Activated T-helper 1 cell treated with anti-CD3 and anti-CD28 coated beads, Interleukin-2, amount 50 U/mL, for 16 hours (primary cell): ENCODE measurements at places on chromosomes 6 and 20.
A peak's percentile ranks its signal among the peaks of the same experiment; 100 is the strongest.

GRCh38 chr20:6632187-6632586 is 135.3 kb upstream of the BMP2 start:
- no peak for DNase-seq

DNA sequence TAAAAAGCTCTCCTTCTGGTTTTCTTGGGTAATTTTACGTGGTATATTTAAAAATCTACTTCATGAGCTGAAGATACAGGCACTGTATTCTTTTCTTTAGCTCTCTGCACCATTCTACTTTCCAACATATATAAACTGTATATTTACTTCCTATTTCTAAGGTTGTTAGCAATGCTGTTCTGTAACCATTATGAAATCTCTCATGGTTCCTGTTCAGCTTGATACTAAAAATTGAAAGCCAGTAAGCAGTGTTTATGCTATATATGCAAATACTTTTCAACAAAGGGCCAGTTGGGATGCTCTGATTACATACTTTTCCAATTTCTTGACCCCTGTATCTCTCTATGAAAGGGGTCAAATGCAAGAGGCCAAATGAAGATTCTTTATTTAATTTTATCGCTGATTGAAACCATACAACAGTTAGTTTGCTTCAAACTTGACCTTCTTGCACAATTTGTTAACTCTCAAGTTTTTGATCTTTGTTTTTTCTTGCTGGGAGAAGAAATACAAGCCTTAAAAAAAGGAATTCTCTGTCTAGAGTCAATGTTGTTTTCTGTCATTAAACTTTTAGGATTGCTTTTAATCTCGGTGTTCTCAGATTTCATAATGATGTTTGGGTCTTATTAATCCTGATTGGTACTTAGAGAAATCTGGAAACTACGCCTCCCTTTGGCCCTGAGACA is 223.2 kb downstream of the PRL start:
- no peak for DNase-seq

GRCh38 chr6:12436683-12437082 is 146.5 kb downstream of the EDN1 start:
- DNase-seq: no peak

DNA sequence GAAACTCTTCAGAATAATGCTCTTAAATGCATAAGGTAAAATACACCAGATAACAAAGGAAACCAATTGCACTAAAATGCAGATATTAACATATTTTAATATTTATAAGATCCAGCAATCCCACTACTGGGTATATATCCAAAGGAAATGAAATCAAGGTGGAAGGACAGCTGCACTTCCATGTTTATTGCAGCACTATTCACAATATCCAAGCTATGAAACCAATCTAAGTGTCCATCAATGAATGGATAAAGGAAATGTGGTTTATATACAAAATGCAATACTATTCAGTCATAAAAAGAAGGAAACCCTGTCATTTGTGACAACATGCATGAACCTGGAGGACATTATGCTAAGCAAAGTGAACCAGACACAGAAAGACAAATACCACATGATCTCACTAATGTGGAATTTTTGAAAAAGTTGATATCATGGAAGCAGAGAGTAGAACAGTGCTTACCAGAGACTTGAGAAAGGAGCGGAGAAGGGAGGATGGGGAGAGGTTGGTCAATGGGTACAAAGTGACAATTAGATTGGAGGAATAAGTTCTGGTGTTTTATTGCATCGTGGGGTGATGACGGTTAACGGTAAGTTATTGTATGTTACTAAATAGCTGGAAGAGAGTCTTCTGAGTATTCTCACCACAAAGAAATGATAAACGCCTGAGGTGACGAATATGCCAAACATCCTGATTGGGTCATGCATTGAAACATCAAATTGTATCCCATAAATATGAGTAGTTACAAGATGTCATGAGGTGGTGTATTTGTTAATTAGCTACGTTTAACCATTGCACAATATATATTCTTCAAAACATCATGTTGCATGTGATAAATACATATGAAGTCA is 37.9 kb upstream of the RNF24 start:
- DNase-seq: no peak

DNA sequence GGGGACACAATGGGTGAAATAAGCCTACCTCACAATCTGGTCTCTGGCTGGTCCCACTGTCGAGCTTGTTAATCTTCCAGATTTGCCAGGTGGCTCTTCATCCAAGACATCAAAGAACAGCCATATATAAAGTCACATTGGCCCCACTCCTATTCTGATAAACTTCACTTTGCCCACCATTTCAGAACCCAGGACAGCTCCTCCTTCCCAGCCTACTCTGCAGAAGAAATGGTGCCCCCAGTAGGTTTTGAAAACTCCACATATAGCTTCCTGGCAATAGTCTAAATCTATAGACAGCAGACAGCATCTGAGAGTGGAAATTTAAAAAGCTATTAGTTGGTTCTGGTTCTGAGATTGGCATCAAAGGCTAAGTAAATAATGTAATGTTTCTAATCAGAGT is 143.1 kb upstream of the PCSK2 start:
- DNase-seq: no peak

DNA sequence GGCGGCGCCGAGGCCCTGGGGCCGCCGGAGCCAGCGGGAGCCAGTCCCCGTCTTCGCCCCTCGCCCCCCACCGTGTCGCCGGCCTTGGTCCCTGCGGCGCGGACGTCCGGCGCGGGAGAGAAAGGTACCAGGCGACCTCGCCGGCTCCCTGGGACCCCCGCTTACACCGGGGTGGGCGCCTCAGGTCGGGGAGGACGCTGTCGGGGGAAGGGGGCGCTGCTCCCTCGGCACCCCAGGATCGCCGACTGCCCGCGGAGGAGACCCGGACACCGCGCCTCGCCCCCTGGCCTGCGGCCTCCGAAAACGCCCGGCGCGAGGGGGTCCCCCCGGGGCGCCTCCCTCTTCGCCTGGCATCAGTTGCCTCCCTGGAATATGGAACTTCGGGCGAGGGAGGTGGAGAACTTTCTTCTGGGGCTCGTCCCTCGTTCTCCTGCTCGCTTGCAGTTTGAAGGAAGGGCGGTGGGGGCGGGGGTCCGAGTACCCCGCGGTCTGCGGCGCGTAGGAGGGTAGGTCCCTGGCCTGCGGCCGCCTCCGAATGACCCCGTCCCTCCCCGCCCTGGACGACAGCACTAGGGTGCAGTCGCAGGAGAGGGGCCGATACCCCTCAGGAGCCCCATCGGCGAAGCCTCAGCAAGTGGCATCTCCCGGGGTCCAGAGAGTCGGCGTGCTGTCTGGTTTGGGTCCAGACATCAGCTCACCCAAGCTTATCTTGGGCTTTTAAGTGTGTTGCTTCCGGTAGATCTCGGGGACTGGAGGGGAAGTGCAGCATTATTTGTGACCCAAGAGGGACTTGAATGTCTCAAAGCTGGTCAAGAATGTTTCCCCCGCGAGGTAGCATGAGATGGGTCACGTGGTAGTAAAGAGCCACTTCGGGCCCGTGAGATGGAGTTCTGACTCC is 549 bp downstream of the ANKRD6 start:
- peak; percentile 1 for DNase-seq

DNA sequence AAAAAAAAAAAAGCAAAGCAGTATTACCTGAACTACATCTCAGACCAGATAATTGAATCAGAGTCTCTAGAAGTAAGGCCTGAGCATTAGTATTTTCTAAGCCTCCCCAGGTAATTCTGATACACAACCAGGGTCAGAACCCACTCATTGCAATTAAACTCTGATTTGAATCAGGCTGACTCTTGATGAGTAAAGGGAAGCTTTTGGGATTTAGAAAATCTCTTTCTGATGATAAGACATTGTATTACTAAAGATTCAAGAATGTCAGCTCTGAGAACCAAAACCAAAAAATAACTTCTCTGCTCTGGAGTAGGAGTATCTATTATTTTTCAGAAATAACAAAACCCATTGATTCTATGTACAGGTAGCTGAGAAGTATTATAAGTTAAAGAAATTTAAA is 100.1 kb upstream of the COL21A1 start:
- no peak for DNase-seq

GRCh38 chr6:37487591-37488380 is 11.9 kb downstream of the CCDC167 start:
- no peak for DNase-seq

- no peak for DNase-seq
These were observed 228.6 kb downstream of the TBC1D7 start for GRCh38 chr6:13099771-13100170.

- DNase-seq: no peak
These were observed 138.8 kb downstream of the TFAP2A start for GRCh38 chr6:10276106-10276505.

GRCh38 chr6:127328043-127328609 is 15.3 kb downstream of the ECHDC1 start:
- DNase-seq: no peak

- DNase-seq: no peak
These were observed 2.7 kb downstream of the EPB41L2 start for GRCh38 chr6:131060311-131060710.

GRCh38 chr6:159390381-159390780 is 221.2 kb downstream of the FNDC1 start:
- no peak for DNase-seq

DNA sequence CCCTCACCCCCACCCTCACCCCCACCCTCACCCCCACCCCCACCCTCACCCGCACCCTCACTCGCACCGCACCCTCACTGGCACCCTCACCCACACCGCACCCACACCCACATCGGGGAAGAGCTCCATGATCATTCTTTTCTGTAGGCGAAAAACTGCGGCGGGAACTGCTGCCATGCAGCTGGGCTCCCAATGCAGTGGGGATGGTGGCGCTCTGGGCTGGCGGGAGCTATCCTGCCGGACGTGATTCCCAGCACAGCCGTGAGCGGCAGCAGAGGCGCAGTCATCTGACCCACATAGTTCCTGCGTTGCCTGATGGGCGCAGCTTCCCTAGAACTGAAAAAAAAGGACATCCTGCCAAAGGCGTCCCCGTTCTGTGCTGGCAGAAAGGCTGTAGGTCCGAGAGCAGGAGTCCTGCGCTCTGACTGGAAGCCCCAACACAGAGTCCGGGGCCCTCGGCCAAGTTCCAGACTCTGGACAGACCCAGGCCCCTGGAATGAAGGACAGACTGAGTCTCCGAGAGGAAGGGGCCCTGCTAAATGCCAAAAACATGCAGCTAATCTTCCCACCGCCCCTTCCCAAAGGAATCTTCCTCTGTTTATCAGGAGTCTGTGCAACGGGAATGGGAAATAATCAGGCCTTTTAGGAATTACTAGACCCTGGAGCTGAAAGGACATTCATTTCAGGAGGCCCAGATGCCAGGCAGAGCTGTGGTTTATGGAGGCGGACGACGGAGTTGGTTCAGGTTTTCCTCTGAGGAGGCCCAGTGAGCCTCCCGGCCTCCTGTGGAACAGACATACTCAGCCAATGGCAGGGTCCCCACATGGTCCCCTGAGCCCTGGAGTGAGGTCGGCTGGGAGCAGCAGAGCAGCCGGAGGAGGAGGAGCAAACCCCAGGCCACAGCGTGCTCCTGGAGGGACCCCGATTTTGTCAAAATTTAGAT is 14.1 kb upstream of the TCFL5 start:
- no peak for DNase-seq

GRCh38 chr6:3455569-3456394 is 1.1 kb downstream of the SLC22A23 start:
- peak; percentile 9 for DNase-seq

DNA sequence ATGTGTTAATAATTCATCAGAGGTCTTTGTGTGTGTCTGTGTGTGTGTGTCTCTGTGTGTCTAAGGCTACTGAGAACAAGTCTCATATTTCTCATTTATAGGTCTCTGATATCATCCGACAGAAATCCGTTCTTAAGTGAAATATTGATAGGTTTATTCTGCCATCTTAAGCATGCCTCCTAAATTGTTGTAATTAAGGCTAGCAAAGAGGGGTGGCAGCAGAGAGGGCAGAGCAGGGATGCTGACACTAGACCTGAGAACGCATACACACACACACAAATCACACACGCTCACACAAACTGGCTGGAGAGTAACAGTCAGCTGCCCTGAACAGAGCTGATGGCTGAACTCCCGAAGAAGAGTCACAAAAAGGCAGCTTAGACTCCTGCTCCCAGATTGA is 84.9 kb upstream of the LRFN2 start:
- DNase-seq: no peak

DNA sequence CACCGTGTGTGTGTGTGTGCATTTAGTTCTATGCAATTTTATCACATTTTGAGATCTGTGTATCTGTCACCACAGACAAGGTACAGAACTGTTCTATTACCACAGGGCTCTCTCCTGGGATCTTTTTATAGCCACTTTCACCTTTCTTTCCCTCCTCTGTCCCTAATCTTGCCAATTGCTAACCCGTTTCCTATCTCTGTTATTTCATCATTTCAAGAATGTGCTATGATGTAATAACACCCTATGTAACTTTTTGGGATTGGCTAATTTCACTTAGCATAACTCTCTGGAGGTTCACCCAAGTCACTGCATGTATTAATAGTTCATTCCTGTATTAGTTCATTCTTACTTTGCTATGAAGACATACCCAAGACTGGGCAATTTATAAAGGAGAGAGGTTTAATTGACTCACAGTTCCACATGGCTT is 657.7 kb downstream of the QKI start:
- no peak for DNase-seq
